NCI-H1417 treated with DMSO at 0.1 percent for 48 hours (cell line): ENCODE measurements at places on chromosomes 3 and 15.

GRCh38 chr3:62201438-62202035, 171.8 kb downstream of the FEZF2 start:
- no peak for DNase-seq

DNA sequence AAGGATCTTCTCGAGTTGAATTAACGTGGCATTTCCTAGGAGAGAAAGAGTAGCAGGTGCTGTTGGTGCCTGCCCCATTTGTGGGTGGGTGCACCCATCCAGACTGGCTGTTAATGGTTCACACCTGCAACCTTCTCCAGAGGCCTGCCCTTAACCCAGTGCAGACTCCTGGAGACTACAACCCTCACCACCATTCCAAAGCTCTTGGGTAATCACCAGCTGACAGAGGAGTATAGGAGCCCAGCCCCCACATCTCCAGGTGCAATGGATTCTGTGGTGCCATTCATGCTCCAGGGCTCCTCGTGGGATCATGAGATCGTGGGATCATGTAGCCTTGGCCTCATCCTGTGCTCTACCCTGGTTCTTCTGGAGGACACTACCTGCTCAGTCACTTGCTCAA, 60.2 kb downstream of the SEMA5B start:
- no peak for DNase-seq

- DNase-seq: no peak
Observed at GRCh38 chr15:65785151-65785550, 6.9 kb downstream of the DENND4A start.

GRCh38 chr15:42608110-42608531, 32.7 kb downstream of the STARD9 start:
- DNase-seq: no peak

DNA sequence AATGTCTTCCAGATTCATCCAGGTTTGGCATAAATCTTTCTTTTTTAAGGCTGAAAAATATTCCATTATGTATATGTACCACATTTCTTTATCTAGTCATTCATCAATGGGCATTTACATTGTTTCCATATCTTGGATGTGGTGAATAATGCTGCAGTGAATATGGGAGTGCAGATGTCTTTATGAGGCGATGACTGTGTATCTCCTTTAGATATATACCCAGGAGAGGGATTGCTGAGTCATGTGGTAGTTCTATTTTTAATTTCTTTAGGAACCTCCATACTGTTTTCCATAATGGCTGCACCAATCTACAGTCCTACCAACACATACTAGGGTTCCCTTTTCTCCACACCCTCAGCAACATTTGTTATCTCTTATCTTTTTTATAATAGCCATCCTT, 96.3 kb downstream of the LRRC28 start:
- no peak for DNase-seq

GRCh38 chr3:99884484-99884883, 66.8 kb downstream of the CMSS1 start:
- DNase-seq: no peak

DNA sequence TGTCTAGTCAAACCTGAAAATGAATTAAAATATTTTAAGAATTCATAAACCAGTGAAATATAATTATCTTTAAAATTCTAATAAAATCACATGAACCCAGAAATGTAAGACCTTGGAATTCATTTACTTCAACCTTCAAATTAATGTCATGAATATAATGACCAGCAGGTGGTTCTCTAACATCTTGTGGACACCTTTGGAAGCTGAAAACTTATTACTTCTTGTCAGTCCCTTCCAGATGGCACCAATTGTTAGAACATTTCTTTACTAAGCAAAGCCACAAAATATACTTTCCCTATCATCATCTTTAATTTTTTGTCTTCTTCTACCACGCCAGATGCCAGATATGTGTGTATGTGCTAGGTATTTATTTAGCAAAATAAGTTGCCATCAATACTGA, 240.0 kb downstream of the MBNL1 start:
- no peak for DNase-seq

GRCh38 chr3:183253528-183254486, 754 bp downstream of the B3GNT5 start:
- no peak for DNase-seq

- no peak for DNase-seq
Observed at GRCh38 chr3:140292684-140293083, 357.7 kb downstream of the CLSTN2 start.

GRCh38 chr3:104886220-104886995, 480.3 kb upstream of the ALCAM start:
- DNase-seq: no peak

GRCh38 chr15:31366169-31366734, 39.6 kb downstream of the KLF13 start:
- no peak for DNase-seq

DNA sequence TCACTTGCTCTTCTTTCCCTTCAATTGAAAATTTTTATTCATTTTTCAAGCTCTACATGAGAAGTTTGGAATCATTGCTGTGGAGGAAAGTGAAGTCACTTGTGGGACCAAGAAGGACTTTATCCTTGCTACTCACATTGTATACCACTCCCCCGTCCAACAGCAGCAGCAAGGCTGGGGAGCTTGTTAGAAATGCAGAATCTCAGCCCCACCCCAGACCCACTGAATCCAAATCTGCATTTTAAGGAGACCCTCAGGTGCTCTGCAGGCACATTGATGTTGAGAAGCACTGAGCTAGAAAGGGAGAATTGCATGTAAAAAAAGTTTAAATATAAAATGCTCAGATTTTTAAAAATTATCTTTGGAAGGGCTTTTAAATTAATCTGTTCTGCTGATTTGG, 202.3 kb upstream of the MRPL3 start:
- no peak for DNase-seq

GRCh38 chr3:32316976-32317375, 74.7 kb upstream of the CMTM7 start:
- DNase-seq: no peak

- DNase-seq: no peak
Observed at GRCh38 chr15:35630985-35631384, 85.0 kb upstream of the DPH6 start.

- no peak for DNase-seq
Observed at GRCh38 chr3:63977893-63978292, 45.4 kb downstream of the PSMD6 start.

- DNase-seq: no peak
Observed at GRCh38 chr15:64763874-64764273, 11.5 kb downstream of the RBPMS2 start.

GRCh38 chr3:18114894-18115293, 310.2 kb downstream of the SATB1 start:
- no peak for DNase-seq

DNA sequence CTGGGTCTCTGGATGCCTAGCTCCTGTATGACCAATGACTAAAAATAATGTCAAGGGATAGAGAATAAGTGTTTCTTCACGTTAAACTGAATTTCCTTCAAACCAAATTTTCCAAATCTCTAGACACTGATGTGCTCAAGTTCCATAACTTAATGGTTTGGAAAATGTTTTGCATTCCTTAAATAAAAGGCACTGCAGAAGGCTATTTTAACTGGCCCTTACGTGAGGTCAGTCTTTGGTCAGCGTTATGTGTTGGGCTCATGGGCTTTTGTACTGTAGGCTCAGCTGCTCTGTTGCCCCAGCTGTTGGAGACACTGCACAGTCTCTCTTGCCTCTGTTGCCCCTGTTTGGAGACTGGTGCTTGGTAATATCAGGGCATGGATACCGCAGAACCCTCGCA, 188.5 kb downstream of the TPRG1 start:
- DNase-seq: no peak

- no peak for DNase-seq
Observed at GRCh38 chr15:45116482-45117307, 2.6 kb downstream of the DUOXA2 start.

GRCh38 chr3:182967218-182968204, 12.8 kb downstream of the DCUN1D1 start:
- no peak for DNase-seq

- DNase-seq: no peak
Observed at GRCh38 chr15:62894322-62895085, 148.0 kb upstream of the TPM1 start.

DNA sequence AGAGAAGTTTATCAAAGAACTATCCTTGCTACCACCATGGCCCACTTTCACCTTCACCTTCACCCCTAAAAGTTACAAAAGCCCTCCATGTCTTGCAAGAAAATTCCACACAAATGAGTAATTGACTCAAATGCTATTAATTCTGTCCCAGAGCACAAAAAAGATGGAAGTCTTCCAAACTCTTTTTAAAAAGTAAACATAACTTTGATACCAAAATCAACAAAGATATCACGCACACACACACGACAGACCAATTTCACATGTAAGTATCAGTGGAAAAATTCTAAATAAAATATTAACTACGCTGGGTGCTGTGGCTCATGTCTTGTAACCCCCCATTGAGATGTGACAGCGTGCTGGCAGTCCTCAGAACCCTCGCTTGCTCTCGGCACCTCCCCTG, 1.1 kb upstream of the MCCC1 start:
- no peak for DNase-seq

DNA sequence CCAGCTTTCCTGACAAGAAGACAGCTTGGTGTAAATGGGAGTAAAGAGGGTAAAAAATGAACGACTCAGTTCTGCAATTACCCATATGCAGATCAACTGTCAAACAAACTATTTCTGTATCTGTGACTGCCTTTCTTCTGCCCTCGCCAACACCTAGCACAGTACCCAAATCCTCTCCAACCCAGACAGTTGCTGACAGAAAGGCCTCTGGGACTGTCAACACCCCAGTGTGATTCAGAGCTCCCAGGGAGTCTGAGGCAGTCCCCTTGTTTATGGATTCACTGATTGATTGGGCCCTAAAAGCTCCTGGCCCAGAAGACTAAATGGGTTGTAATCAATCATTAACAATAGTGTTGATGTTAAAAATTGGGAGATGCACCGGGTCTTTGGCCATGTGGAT, 20.2 kb downstream of the IL17RD start:
- no peak for DNase-seq

DNA sequence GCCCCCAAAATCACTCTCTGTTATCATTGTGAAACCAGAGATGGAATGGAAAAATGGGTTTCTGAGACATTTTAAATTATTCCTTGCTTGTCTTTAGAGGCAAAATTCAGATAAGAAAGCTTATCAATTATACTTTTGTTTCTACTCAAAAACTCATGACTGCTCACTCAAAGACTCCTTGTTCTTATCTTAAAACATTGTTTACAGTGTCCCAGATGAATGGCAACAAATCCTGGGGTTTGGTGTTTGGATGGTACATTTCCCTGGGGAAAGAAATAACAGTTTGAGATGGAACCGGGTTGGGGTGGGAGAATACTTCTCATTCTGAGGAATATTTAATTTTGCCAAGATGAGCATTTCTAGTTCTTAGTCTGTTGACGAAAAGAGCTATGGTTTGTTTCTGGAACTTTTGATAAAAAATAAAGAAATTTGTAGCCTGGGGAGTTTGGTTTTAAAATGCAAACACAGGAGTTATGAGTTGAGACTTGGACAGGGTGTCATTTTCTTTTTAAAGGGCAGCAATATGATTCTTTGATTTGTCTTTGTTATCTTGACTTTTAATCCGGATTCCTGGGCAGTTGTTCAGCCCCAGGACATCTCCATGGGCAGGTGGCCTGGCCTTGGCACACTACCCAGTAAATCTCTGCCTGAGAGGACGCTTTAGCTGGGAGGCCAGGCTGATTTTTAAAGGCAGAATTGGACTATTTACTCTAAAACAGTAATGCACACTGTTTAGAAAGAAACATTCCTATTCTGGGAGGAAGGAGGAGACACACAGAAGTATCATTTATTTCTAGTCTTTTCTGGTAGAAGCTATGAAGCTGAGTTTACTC, 32.4 kb downstream of the BTD start:
- no peak for DNase-seq

GRCh38 chr3:31919528-31919927, 61.5 kb downstream of the OSBPL10 start:
- no peak for DNase-seq

DNA sequence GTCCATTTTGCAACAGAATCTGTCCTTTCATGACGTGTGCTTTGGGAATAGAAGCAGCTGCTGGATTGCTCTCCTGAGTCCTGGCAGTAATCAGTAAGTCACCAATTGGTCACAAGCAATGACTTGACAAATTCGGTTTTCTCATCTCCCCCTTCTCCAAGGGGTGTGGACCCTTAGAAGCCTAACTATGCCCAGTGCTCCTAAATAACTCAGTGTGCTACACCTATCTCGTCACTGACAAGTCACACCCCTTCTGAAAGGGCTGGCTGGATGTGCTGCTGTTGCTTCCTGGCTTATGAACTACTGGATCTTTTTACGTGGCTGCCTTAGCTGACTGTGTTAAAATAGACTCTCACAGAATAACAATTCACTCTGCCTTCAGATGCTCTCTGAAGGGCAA, 1351.5 kb downstream of the ZPLD1 start:
- no peak for DNase-seq

DNA sequence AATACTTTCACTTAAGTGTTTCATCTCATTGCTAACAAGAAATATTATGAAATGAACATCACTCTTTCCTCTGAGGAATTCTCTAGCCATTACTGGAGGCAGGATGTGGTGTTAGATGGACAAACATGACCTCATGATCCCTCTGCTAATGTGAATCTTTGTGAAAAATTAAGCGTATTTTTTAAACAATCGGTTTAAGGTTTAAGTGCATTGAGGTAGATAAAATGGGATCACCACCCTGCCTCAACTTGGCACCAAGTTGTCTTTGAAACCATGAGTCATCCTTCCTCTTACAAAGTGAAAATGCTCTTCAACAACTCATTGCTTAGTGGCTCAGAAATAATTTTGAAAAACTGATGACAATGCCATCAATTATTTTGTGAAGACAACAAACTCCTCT, 76.0 kb upstream of the DCBLD2 start:
- no peak for DNase-seq

DNA sequence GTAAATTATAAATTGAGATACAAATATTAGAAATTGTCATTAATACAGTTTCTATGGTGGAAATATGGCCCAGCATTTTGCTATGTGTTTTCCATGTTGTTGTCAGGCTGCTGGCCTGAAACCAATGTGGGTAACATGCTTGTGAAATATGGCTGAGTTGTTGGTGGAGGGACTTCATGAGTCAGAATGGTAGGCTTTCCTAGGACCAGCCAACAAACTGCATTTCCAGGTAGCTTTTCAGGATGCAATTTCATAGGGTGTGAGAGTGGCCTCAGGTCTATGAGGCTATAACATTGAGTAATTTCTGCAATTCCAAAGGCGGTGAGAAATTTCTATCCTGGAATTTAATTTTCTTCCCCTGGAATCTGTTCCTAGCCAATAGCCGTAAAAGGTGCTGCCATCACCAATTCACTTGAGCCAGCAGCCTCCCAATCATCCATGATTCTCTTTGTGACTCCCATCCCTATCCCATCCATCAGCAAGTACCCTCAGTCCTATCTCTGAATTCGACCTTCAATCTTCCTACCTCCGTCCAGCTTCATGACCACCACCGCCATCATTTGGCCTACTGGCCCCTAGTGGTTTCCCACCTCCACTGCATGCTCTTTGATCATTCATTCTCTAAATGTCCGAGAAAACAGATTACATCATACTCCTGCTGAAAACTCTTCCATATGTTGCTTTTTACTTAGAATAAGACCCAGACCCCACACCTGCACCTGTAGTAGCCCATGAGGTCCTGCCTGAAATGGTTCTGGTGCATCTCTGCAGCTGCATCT, 276.6 kb upstream of the CFAP20DC start:
- no peak for DNase-seq
